ENCODE measurements at places on chromosomes 4 and X.

DNA sequence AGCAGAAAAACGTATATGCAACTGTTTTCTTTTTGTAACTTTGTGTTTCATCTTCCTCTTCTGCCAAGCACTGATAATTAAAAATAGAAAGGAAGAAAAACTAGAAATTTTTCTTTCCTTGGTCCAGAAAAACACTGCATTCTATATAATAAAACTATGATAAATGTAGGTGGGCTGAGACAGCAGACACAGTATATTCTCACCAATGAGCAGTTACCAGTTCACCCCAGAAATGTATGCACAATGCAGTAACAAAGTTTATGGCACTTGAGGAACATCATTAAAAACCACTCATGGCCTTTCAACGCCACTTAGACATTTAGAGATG lies 79.4 kb downstream of the FAT1 start:
- DNase-seq: no peak

GRCh38 chr4:109432696-109433095 lies 919 bp upstream of the SEC24B start:
- no peak for DNase-seq

- no peak for DNase-seq
These were observed 28.1 kb downstream of the SLC30A9 start for GRCh38 chr4:42018451-42018850.

GRCh38 chr4:100286636-100287035 lies 96.4 kb upstream of the DDIT4L start:
- DNase-seq: no peak

GRCh38 chrX:10189317-10190268 lies 32.8 kb downstream of the CLCN4 start:
- peak; percentile 58 for DNase-seq

DNA sequence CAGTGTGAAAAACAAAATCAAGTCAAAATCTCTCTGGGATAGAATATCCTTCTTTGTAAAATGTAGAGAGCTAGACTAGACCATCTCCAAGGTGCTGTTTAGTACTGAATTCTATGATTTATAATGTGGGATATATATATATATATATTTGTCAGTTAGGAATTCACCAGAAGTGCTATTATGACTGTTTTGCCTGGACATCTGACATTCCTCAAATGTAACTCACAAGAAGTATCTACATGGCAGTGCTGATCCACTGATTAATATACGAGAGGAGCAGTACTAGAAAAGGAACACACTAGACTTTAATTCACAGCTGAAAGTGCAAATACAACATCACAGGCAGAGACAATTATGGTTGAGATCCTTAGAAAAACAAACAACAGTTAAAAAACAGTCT lies 208.9 kb downstream of the GBA3 start:
- DNase-seq: no peak

DNA sequence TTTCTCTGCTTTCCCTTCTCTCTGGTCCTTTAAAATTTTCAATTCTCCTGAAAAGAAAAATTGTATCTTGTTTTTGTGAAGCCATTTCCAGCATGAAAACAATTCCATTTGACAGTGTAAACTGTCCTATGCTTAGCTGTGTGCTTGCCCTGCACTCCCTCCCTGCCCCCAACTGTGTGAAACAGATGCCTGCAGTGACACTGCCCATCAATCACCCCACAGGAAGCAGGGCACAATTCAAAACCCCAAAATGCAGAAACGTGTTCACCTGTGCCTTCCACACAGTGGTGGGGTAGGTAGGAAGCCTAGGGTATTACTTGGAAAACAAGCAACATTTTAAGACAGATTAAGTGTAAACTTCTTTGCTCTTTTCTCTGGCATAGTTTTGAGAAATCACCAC lies 6.2 kb upstream of the FHDC1 start:
- no peak for DNase-seq

- no peak for DNase-seq
These were observed 340.1 kb upstream of the CTSO start for GRCh38 chr4:156293657-156294297.

GRCh38 chrX:139299309-139299708 lies 231.2 kb upstream of the F9 start:
- no peak for DNase-seq

DNA sequence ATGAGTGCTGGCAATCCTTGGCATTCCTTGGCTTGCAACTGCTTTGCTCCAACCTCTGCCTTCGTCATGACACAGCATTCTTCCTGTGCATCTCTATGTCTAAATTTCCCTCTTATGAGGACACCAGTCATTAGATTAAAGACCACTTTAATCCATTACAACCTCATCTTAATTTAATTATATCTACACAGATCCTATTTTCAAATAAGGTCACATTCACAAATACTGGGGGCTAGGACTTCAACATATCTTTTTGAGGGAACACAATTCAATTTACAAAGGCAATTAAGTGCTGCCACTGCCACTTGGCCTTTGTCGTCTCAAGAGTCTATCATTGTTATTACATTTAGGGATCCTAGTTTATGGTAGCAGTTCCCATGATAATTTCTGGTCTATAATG lies 163.7 kb upstream of the PPP1R2C start:
- no peak for DNase-seq

DNA sequence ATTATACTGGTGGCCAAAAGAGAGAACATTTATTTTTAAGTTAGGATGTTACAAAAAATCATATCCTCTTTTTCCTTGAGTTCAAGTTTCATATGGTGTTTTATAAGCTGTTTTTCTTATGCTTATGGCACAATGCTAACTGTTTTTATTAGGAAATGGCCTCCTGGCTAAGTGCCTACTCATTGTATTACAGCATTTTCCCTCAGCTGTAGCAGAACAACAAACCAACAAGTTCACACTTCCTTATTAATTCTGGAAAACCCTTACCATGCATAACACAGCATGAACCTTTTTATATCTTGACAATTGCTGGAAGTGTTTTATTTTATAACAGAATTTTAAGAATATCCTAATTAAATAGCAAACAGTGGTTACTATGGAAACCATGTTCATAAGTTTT lies 165.8 kb downstream of the GASK1B start:
- DNase-seq: no peak

GRCh38 chrX:38837389-38837788 lies 36.1 kb downstream of the MID1IP1 start:
- DNase-seq: no peak

DNA sequence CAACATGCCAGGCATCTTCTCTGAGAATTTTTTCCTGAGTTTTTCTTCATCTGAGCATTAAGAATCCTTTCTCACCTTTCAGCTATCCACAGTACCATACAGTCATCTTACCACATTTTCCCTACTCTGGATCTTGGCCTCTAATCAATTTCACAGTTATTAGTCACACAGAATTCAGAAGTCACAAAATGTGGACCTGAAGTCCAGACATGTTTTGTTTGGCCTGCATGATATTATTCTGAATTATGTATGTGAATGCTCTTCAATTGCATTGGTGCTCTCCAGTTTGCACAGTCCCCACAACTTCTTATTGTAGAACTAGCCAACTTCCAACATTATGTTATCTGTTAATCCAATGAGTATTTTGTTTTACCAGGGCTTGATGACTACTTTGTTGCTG lies 102.3 kb upstream of the GRIA3 start:
- DNase-seq: no peak

- DNase-seq: no peak
These were observed 132.7 kb upstream of the MAP3K15 start for GRCh38 chrX:19647731-19648588.

- no peak for DNase-seq
These were observed 3.9 kb downstream of the RAB9A start for GRCh38 chrX:13692771-13693231.

DNA sequence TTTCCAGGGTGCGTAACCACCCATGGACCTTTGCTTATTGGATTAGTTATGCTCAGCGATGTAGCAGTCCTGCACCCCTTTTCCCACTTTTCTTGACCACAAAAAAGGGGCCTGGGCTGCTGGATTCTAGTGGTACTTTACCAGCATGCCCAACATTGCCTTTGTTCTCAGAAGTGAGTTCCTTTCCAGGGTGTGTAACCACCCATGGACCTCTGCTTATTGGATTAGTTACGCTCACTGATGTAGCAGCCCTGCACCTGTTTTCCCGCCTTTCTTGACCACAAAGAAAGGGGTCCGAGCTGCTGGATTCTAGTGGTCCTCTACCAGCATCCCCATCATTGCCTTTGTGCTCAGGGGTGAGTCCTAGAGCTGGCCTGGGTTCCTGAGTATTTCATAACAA lies 138.2 kb downstream of the COX18 start:
- DNase-seq: no peak

GRCh38 chr4:37797923-37798322 lies 28.6 kb upstream of the PGM2 start:
- DNase-seq: no peak

DNA sequence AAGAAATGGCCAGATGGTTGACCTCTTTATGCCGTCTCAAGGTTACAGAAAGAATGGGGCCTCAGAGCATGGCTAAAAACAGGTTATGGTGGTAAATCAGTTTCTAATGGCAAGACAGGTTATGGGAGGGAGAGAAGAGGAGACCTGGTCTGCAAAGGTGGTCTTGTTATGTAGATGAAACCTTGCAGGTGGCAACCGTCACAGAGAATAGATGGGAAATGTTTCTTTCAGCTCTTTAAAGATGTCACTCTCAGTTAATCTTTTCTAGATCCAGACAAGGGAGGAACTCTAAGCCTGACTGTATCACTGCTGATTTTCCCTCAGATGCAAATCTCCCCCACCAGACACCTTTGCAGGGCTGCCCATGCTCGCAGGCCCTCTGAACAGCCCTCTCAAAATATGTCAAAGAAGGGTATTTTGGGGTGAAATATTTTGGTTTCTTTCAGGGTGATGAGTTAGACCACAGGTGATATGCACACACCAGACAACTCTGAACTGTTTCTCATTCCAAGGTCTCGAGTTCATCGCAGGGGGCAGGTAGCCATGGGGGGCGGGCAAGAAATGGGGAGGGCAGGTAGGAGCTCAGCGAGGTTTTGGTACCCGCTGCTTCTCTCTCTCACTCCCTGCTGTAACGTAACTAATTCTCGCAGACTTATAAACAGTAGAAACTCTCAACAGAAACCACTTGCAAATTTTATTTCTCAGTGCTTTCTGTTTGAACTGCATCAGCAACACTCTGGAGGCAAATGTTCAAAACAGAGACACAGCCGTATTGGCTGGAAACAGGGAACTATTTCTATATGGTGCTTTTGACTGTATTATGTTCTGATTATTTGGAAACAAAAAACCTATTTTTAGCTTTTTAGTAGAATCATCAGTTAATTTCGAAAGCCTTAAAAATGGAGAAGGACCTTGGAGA lies 32.4 kb downstream of the CASP3 start:
- no peak for DNase-seq

- no peak for DNase-seq
These were observed 53.0 kb downstream of the CHST7 start for GRCh38 chrX:46626566-46626965.

DNA sequence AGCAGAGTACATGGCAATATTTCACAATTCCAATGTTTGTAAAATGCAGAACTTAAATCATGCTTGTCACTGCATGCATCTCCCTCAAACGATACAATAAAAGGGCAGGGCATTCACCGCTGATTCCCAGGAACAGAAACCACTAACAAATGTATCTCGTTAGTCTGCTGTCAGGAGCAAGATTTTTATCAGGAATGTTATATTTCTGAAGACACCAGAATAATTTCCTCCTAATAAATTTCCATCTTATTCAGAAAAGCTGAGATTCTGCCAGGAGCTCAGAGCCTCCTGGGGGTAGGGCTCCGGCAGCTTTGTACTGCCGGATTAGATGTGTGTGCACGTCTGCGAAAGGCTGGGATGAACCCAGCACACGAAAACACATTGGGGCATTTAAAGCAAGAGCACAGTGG lies 54.0 kb upstream of the LDB2 start:
- no peak for DNase-seq

DNA sequence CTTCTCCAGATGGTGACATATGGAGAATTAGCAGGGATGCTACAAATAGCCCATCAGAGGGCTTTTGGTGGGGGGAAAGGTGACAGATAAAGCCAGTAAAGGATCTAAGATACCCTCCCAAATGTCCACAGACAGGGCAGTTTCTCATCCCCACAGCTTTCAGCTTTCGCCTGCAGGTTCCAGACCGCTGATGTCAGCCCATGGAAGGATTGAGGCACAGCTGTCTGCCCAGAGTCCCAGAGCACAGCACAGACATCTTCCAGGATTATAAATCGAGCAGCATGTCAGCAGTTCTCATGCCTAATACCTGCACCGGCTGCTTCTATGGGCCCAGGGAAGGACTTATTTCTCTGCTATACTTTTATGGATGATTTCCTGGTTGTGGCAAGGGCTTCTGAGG lies 96.7 kb upstream of the MXRA5 start:
- no peak for DNase-seq

DNA sequence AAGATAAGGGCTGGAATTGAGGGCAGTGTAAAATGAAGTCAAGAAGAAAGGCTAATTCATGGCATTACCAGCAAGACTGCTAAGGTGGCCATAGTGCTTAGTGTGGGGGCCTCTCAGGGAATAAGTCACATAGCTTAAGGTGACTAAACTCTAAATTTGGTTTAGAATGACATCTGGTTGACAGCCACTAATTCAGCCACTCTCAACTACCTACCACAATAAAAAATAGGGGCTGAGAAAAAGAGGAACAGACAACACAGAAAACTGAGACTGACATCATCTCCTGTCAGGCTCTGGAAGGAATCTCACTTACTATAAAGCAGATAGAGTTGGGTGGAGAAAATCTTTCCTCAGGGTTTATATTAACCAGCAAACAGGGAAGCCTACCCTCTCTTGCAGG lies 96.9 kb downstream of the CHRDL1 start:
- DNase-seq: no peak

- no peak for DNase-seq
These were observed at the start of gene EGF for GRCh38 chr4:109912706-109913595. Gene EGF (plus strand): TSS chr4:109912883. CDS start chr4:109913336, 453 bp downstream.

DNA sequence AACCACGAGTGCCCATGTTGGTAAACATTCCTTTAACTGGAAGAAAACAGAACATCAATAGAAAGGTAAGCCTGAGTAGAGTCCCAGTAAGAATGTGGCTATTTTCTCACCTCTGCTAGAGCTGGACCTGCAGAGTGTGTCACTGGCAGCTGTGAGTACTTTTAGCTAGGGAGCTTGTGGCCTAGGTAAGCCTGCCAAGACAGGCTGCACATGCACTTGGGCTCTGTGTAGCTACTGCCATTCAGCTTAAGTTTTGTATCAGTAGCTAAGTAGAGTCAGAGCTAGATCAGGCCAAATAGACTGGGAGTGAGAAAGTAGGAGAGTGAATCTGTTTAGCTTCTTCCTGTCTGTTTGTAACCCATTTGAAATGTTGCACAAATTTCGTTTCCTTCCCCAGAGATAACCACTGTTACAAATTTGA lies 35.3 kb downstream of the RBPJ start:
- DNase-seq: no peak

DNA sequence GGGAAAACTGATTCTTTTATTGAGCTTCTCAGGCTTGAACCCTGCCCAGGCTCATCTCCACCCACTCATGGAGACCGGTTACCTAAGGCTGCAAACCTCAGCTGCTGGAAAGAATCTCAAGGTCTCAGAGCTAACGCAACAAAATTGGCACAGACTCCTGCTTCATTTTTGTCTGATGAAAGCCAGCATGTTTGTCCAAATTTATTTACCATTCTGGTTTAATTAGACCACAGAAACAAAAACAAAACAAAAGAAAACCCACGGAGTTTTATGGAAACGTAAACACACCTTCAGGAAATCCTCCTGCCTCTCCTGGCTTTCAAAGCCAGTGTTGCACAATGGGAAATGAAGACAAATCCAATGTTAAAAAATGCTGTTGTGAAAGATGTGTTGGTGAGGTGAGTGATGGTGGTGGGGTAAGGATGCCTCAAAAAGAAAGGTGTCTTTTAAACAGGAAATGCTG lies 56.4 kb upstream of the PDLIM3 start:
- no peak for DNase-seq
